Hippocampal formation (tissue), 2 donors: ENCODE measurements at places on chromosomes 3 and 15.

DNA sequence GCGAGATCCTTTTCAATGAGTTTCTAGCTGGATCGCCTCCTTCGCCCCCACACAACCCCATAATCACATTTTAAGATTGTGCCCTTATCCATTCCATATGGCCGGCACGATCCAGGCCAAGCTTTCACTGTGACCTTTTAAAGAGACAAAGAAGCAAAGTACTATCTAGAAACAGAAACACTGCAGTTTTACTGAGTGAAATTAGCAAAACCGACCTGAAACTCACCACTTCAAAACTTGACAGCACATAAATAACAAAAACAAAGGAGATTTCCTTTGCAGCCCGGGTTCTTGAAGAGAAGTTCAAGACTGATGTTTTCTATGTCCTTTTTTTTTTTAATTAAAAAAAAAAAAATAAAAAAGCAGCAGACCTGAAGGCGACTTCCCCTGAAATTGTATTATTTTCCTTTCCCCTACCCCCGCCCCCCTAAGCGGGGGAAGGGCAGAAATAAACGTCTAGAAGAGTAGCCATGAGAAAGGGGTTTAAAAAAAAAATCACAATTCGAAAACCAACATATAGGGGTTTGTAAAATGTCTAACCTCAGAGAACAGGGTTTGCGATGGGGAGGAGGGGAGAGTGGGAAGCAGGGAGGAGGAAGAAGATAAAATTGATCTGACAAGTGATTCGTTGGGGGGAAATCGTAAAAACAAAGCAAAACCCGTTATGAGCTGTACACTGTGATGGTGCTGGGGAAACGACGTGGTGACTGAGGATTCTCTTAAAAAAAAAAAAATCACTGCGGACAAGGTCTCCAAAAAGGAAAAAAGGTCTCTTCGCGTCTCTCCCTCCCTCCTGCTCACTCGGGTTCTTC is 1.5 kb downstream of the SATB1 start:
- no peak for DNase-seq

DNA sequence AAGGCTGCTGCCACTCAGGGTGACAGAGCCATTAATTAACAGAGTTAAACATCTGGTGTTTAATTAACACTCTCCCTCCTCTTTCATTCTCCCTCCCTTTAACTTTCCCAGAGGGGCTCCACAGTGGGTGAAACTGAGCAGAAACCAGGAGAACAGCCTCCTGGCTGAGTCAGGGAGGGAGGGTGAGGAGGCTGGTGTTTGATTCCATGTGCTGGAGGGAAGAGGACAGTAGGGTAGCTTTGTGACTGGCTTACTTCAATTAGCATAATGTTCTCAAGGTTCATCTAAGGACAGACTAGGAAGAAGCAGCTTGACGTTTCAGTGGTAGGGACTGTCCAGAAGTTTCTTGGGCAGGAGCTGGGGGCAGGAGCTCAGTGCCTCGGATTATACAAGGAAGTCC is 62.8 kb downstream of the SEMA5B start:
- no peak for DNase-seq

DNA sequence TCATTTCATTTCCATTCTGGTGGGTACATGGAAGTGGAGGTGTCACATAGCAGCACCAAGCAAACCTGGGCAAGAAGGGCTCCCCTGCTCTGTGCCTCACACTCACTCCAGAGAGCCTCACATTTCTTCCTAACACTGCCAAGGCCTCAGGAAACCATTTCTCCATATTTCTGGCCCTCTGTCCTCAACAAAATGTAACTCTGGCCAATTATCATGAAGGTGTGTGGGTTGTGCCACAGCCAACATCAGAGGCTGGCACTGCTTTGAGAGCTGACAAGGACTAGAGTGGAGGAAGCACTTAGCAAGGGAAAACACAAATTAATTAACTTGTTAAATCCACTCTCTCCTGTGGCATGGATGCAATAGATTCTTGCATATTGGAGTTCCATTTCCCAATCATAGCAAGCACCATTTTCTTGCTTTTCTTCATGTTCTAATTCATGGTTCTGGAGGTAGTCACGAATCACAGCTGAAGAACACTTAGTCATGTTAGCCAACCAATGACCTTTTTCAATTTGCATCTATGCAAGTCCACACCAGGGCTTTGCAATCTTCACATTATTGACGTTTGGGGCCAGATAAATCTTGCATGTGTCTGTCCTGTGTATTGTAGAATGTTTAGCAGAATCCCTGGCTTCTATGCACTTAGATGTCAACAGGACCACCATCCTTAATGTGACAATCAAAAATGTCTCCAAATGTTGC is 241.1 kb downstream of the PLCL2 start:
- DNase-seq = no peak

- no peak for DNase-seq
Observed at GRCh38 chr3:101102678-101103296, 109.6 kb upstream of the ABI3BP start.

GRCh38 chr15:75823860-75824613 is 19.2 kb upstream of the UBE2Q2 start:
- no peak for DNase-seq

DNA sequence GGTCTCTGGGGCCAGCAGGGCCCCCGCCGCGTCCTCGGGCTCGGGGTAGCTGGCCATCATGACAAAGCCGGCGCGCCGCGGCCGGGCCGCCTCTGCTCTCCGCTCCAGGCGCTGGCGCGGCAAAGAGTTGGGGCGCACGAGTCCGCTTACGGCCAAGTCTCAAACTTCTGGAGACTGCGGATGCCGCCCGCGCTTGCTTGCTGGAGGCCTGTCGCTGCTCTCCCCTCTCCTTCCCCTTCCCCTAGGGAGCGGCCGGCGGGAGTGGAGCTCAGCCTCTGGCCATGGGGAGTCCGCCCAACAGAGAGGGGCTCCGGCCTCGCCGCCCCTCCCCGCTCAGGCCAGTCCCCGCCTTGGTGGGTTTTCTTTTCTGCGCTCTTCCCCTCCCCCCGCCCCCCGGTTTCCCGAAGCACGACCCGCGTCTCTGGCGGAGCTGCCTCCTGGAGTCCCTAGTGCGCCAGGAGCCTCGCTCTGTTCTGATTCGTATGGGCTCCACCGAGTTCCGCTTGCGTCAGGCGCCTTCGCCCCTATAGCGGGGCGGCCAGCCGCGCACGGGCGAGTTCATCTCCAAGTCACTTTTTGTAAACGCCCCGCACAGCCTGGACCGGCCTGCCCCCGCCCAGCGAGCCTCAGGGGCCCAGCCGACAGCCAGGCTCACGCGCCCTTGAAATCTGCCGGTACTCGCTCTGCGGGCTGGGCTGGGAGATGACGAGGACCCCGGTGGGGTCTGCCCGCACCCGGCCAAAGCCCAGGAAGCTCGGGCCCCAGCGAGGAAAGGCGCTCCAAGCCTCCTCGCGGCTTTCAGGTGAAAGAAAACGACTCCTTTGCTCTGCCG is at the start of the genes FOXL2 and FOXL2NB:
TSS of gene FOXL2 (minus strand) at position 475 of the 832 bp plus-strand sequence. CDS start at position 60, 415 bp downstream.
TSS of gene FOXL2NB (plus strand) at position 555 of the 832 bp plus-strand sequence. CDS start at position 703, 148 bp downstream.
- DNase-seq = no peak

DNA sequence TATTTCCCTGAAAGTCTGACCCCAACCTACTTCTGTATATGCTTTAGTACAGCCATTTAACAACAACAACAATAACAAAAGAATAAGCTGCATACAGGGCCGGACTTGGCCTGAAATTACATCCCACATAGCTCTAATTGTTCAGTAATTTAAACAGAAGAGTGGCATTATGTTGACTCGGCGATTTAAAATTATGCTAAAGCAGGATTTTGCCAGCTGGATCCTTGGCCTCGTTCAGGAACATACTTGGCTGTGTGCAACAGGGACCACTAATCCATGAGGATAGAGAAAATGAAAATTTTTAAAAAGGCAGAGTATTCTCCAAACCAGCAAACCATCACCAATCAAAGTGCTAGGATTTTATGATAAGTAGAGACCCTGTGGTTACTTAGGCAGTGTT is 433.1 kb upstream of the RBMS3 start:
- no peak for DNase-seq

- no peak for DNase-seq
Observed at GRCh38 chr15:48861813-48862431, 16.0 kb upstream of the EID1 start.
